ENCODE measurements at places on chromosomes 2 and 18.

DNA sequence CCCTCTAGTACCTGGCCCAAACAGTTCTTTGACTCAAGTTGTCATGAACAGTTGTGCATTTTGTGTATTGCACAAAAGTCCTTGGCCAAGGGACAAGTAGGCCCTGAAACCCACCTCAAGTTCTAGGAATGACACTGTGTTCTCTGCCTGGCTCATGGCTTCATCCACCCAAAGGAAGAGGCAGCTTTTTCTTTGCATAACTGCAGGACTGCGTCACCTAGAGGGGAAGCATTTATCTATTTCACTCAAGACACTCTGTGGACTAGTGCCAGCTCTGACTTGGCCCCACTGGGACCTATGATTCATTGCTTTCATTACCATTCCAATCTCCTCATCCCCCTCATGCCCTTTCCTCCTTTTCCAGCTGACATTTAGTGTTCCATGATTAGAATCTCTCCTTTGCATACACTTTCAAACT is 119.3 kb upstream of the SIX2 start:
- no peak for DNase-seq

GRCh38 chr2:54558188-54559005 is 102.3 kb downstream of the SPTBN1 start:
- DNase-seq = peak; percentile 53

- DNase-seq = no peak
Measured at GRCh38 chr18:79695269-79695668, 15.7 kb downstream of the CTDP1 start.

GRCh38 chr2:10344105-10345066 is 41.7 kb downstream of the HPCAL1 start:
- DNase-seq = no peak

GRCh38 chr18:24923138-24923537 is 428.8 kb downstream of the ZNF521 start:
- no peak for DNase-seq

DNA sequence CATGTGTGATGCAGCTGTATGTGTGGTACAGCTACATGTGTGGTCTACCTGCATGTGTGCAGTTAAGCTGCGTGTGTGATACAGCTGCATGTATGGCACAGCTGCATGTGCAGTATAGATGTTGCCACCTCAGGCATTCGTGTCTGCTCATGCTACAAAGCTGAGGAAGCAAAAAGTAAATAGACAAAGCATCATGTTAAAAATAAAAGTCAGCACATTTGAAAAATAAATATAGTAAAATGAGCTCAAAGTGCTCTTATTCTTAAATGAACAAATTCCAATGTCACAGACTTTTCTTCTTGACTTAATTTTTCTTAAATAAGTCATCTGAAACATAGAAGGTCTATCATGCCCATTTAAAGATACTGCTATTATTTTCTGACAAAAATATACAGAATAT is 519.3 kb upstream of the SOX11 start:
- DNase-seq = no peak

DNA sequence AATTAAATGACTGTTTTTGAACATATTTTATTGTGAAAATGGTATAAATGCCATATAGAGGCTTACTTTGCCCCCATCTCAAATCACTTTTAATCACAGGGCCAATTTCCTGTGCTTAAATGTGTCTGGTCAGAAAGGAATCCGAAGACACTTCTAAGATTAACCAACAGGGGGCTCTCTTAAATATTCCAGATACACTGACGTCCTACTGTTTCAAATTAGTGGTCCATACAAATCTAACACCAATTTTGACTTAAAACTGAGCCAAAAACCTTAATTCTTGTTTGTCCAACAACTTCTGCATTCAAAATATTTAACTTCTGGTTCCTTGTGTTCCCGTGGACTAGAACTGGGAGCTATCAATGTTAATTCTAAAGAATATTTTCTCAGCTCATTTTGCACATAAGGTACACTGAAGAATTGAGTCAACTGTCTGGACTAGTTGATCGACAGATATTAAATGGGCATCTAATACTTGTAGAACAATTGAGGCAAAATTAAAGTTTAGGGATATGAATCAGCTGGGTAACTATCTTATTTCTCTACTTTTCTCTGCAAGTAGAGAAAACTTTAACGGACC is 557.5 kb downstream of the ARHGAP15 start:
- DNase-seq = no peak

DNA sequence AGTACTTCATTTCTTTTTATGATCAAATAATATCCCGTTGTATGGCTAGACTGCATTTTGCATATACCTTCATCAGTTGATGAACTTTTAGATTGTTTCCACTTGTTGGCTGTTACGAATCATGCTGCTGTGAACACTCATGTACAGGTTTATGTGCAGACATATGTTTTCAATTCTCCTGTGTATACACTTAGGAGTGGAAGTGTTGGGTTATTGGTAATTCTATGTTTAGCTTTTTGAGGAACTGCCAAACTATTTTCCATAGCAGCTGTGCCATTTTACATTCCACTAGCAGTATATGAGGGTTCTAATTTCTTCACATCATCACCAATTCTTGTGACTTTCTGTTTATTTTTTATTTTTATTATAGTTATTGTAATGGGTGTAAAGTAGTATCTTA is 32.1 kb upstream of the LCLAT1 start:
- DNase-seq = no peak

- no peak for DNase-seq
Measured at GRCh38 chr2:11945139-11946126, 199.0 kb downstream of the LPIN1 start.

GRCh38 chr2:170742896-170743529 is 27.2 kb upstream of the ERICH2 start:
- DNase-seq = no peak

GRCh38 chr2:71153585-71154224 is 23.3 kb downstream of the MPHOSPH10 start:
- no peak for DNase-seq

DNA sequence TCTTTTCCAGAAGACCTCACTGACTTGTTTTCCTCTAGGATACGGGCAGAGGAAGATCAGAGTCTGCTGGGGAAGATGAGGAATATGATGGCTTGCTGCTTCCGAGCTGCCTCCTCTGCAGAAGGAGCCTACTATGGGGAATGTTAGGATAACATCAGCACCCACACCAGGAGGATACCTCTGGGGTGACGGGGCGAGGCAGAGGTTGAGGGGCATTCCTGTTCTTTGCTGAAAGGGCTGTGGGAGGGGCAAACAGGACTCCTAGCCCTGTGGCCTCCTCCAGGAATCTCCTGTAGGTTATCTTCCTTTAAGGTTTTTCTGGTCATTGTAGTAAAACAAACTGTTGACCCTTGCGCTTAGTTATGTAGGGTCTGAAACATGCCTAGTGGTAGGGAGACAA is 102.5 kb downstream of the CRIM1 start:
- no peak for DNase-seq

GRCh38 chr18:9392726-9393125 is 58.2 kb downstream of the TWSG1 start:
- no peak for DNase-seq

DNA sequence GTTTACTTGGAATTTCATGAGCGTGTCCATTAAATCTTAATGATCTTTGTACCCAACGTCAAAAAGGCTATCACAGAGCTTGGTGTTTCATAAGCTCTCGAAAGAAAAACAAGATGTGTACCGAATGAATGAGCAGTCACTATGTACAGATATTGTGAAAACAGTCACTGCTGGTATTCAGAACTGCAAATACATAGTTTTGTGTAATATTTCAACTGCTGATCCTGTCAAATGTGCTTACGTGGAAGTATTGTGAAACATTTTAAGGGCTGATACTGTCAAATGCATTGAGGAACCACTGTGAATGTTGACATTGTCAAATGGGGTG is 184.2 kb upstream of the KLHL29 start:
- no peak for DNase-seq

- DNase-seq = no peak
Measured at GRCh38 chr2:180359522-180360282, 352.6 kb upstream of the CWC22 start.

- no peak for DNase-seq
Measured at GRCh38 chr2:149686136-149687051, 98.8 kb upstream of the MMADHC start.

DNA sequence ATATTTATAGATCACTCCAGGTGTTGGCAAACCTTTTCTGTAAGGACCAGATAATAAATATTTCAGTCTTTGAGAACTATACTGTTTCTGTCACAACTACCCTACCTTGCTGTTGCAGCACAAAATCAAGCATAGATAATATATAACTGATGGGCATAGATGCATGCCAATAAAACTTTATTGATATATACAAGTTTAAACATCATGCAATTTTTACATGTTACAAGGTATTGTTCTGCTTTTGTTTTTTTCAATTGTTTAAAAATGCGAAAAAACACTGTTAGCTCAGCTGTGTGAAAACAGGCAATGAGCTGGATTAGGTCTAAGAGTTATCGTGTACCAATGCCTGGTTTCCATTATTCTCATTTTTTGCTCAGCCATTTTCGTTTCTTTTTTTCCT is 47.6 kb upstream of the FN1 start:
- DNase-seq = no peak

DNA sequence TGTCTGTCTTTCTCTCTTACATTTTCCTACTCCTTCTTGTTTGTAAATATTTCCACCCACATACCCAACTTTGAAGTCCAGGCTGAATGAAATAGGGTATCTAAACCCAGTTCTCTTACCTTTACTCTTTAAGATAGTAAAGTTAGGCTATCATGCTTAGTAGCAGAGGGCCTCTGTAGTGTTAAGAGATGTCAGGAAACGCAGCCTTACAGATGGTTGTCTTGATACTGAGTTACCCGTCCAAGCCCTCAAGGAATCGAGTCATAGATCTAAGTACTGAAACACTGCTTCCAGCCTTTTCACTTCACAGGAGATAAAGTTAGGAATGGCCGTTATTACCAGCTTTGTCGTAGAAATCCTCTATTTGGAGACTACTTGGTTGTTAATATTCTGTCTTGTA is 24.3 kb downstream of the MRPS9 start:
- no peak for DNase-seq

- DNase-seq = peak; percentile 69
Measured at GRCh38 chr18:839224-840022, 27.4 kb upstream of the YES1 start.

- DNase-seq = peak; percentile 3
Measured at GRCh38 chr2:222960126-222960525, 91.9 kb upstream of the KCNE4 start.

DNA sequence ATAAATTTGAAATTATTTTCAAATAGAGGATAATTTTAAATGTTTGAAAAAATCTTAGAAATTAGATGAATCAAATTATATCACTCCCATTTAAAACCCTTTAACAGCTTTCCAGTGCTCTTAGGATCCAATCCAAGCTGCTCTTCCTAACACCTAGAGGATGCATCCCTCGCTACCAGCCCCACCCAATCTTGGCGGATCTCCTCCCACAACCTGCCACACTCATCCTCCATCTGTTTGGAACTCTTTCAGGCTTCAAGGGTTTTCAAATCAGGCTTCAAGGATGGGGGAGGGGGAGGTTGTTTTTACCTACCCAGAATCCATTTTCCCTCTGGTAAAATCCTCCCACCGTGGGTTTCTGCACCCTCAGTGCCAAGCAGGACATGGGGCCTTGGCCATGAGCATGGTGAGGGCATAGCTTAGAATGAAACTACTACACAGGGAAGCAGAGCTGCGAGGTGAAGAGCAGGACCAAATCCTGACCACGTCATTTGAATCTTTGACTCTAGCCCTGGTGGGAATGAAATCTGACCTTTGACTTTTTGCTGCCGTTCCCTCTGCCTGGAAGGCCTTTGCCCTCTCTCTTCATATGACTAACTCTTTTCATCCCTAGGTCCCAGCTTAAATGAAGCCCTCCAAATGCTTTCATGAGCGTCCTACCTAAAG is 113.0 kb upstream of the MAPRE2 start:
- no peak for DNase-seq

- DNase-seq = no peak
Measured at GRCh38 chr2:160917850-160918249, 242.4 kb upstream of the TANK start.

- DNase-seq = no peak
Measured at GRCh38 chr2:191189112-191189635, 38.4 kb upstream of the STAT4 start.

DNA sequence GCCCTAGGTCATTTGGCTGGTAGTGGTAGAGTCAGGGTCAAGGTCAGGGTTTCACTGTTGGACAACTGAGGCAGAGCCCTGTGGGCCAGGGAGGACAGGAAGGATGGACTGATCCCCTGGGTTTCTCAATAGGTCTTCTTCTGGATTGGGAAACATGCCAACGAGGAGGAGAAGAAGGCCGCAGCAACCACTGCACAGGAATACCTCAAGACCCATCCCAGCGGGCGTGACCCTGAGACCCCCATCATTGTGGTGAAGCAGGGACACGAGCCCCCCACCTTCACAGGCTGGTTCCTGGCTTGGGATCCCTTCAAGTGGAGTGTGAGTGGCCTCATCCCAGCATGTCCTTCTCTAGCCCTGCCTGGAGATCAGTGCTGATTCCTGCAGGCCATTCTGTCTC is 18.1 kb downstream of the VIL1 start:
- no peak for DNase-seq

Measured in stimulated activated CD8-positive, alpha-beta memory T cell treated with anti-CD3 and anti-CD28 coated beads, Interleukin-15, amount 100 ng/mL, for 48 hours (primary cell).